ENCODE measurements at places on chromosomes 7 and 10. TPM values are rescaled to one million over a fixed set of nuclear protein-coding genes. Genes with fewer than 3 reads are reported as not detected.

GRCh38 chr7:43295429-43295828 lies 183.0 kb downstream of the HECW1 start:
- no peak for DNase-seq

DNA sequence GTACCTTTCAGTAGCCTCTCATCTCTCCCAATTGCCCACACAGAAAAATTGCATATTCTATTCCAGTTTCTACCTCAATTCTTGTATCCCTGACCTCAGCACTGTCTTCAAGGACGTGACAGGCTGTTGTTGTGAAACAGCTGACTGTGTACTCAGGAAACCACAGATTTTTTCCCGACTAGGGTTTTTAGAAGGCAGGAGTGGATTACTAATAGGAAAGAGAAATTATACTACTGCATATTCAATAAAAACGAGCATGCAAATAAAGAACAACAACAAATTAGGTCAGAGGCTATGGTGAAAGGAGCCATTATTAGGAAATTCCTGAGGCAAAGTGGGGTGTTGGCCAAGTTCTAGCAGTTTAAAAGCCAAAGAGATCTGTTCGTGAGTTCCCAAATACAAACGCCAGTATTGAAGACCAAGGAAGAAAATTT lies 93.4 kb downstream of the DOCK4 start:
- no peak for DNase-seq

GRCh38 chr10:120221873-120222485 lies 235.0 kb upstream of the PLPP4 start:
- peak; percentile 4 for DNase-seq

GRCh38 chr10:28604567-28605536 lies 71.9 kb downstream of the WAC start:
- DNase-seq = no peak

GRCh38 chr7:45268013-45268412 lies 110.4 kb downstream of the RAMP3 start:
- DNase-seq = no peak

- no peak for DNase-seq
These were observed 190.2 kb upstream of the HGF start for GRCh38 chr7:81960026-81960425.

The CALHM2 gene
- 0.92 TPM for polyA plus RNA-seq

The NOBOX gene
- polyA plus RNA-seq = not detected

GRCh38 chr7:102154425-102154824 lies 132.2 kb upstream of the SH2B2 start:
- no peak for DNase-seq

The LIPF gene
- not detected for polyA plus RNA-seq

The CACNB2 gene
- 0.15 TPM for polyA plus RNA-seq

The NKX1-2 gene
- polyA plus RNA-seq = 0.89 TPM

The GPR15LG gene
- polyA plus RNA-seq = 10.4 TPM

- DNase-seq = no peak
These were observed 1190.8 kb upstream of the AUTS2 start for GRCh38 chr7:68407460-68407859.

DNA sequence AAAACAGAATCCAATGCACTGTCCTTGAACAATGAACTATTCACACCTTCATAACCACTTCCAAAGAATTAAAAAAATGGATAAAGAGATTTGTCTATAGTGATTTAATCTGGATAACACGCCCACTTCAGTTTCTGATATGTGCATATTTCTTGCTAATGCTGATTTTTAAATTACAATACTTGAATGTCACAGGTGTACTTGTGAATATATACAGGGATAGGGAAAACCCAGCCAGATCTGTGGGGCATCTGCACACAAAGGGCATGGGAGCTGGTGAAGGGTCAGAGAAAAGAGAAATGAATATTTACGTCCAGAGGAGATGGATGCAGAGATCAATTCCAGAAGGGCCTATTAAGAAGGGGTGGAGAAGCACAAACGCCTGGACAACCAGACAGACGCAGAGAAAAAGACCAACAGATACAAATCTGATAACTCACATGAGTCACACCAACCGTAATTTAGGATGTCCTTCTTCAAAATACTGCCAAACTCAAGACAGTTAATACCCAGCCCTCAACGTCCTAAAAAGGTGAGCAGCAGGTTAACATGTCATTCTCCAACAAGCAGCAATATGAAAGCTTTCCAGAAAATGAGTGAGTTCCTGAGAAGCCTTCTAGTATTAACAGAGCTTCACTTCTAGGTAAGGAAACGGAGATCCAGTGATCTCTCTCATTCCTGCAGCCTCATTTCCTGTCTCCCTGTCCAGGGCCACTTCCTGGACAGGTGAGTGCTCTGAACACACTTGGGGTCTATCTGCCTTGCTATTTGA lies 41.9 kb downstream of the PIP4K2A start:
- DNase-seq = no peak

DNA sequence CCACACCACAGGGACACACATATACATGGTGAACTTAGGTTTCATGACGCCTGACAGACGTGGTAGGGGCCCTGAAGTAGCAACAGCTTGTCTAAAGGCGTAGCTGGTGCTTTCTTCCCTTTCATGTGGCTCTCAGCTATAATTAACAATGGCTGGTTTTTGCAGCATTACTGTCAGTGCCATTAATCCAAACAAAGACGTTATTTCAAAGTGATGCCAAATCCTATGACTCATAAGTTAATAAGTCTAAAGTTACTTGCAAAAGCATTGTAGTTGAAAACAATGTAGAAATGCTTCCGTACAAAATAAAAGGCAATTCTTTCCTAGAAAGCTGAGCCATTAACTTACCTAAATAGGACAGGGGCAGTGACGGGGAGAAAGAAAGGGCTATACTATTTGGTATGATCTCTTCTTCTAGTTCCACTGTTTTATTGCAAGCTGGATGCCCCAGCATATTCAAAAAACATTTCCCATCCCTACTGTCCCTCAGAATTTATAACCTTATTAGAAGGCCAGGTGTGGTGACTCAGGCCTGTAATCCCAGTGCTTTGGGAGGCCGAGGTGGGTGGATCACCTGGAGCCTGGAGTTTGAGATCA lies 105.4 kb downstream of the ODAD2 start:
- DNase-seq = no peak

DNA sequence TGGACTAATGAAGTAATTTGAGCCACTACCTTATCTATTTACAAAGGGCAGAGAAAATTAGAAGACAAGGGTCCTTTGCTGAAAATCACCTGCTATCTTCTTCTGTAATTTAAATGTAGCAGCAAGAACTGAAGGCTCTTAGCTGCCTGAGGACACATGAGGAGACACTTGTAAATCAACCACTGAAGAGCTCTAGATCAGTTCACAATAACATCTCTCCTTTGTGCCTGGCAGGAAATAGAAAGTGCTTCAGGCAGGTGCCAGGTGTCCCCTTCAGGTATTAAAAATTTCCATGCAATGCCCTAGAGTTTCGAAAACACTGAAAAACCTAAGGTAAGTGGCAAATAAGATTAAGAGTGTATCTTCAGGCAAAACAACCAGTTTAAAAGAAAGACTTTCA lies 474.6 kb downstream of the GRM8 start:
- DNase-seq = no peak

- DNase-seq = no peak
These were observed 32.5 kb upstream of the TNS3 start for GRCh38 chr7:47614450-47614849.
